ENCODE measurements at places on chromosomes 5 and 9.
A peak's percentile ranks its signal among the peaks of the same experiment; 100 is the strongest.

DNA sequence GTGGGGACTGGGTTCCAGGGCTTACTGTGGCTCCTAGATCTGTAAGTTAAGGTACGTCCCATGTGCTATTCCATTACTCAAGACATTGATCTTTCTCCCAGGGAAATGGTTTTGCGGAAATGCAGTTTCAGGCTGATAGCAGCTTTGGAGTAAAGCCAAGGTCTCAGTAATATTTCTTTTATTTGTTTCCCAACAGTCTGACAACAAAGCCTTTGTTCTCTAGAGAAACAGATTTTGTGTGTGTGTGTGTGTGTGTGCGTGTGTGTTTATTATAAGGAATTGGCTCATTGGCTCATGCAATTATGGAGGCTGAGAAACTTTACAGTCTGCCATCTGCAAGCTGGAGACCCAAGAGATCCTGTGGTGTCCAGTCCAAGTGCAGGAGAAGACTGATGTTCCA lies 12.1 kb upstream of the POC5 start:
- no peak for DNase-seq

GRCh38 chr5:138964647-138965201 lies 89.6 kb upstream of the LRRTM2 start:
- no peak for DNase-seq

- peak; percentile 78 for DNase-seq
Observed at GRCh38 chr5:5523066-5523505, 100.6 kb downstream of the ICE1 start.

DNA sequence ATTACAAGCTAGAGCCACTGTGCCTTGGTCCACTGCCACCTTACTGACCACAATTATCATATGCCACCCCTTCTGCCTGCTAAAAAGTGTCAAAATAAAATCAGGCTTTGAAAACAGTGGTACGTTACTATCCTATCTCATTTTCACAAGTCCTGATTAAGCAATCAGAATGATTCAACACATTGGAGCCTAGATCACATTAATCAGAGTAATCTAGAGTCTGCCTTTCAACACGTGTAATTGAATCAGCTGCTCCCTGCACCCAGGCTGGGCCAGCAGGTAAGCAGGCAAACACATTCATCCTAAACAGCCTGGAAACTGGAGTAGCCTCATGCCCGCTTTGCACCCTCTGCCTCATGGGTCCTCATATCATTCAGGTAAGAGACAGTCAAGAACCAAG lies 186.2 kb downstream of the DCP2 start:
- no peak for DNase-seq

GRCh38 chr5:141841378-141842180 lies 36.6 kb downstream of the PCDH1 start:
- DNase-seq = no peak

GRCh38 chr9:82140471-82140870 lies 151.9 kb downstream of the SPATA31D1 start:
- no peak for DNase-seq

DNA sequence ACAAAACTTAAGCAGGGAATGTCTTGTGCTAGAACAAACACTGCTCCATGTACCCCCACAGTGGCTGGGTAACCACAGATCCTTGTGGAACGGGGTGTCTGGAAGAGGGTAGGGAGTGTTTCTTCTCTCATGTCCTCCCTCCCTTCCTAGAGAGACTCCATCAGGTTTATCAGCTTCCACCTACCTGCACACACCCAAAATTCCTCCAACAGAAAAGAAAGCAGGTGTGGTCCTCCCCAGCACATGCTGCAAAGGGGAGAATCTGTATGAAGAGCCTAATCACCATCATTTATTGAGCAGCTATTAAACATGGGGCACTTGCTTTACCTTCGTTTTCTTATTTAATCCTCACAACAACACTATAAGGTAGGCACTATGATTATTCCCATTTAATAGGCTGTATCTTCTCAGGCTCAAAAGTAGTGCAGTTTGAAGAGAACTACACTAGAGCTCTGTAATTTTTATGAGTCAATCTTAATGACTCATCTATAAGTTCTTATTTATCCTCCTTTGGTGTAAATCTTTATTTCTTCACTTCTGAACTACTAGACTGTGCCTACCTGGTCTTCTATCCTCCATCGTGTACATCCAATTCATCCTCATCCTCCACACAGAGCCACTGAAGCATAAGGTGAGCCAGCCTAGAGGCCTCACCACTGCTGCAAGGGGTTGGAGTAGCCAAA lies 31.6 kb downstream of the C9orf40 start:
- DNase-seq = no peak

- peak; percentile 63 for DNase-seq
Observed at GRCh38 chr9:75152416-75152815, 64.1 kb downstream of the OSTF1 start.

- peak; percentile 56 for DNase-seq
Observed at GRCh38 chr9:73155377-73155776, 3.7 kb downstream of the ANXA1 start.

- no peak for DNase-seq
Observed at GRCh38 chr5:10330511-10331230, 22.8 kb upstream of the MARCHF6 start.

- no peak for DNase-seq
Observed at GRCh38 chr9:129798973-129799372, 4.0 kb upstream of the TOR1B start.

GRCh38 chr9:114087721-114088120 lies 9.6 kb upstream of the AMBP start:
- no peak for DNase-seq

- DNase-seq = no peak
Observed at GRCh38 chr9:115604831-115605483, 487.0 kb upstream of the TNC start.

DNA sequence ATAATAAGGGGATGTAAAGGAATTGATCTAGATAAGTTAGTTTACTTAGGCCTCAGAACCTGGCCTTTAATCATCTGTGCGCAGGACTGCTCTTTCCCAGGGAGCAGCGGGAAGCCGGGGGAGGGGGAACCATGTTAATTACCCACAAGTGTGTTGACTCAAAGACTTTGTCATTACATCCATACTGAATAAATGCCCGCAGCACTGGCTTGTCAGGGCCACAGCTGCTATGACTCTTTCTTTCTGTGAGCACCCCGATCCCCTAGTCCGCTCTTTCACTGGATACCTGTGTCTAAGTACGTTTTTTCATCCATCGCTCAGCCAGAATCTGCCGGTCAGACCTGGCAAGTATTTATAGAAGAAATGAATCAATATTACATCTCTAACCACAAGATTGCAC lies 249.3 kb upstream of the DMRT1 start:
- no peak for DNase-seq

DNA sequence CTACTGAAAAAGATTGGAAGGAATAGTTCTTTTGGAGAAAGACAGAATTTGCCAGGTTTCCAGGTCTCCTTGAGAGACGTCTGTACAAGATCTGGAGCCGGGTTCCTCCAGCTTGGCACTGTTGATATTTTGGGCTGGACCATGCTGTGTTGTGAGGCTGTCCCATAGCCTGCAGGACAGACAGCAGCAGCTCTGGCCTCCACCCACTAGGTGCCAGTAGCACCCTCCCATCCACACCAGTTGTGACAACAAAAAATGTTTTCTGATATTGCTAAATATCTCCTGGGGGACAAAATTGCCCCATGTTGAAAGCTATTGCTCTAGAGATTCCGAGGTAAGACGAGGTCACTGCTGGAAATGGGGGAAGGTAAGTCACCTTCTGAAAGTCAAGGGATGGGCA lies 287.7 kb upstream of the DAP start:
- DNase-seq = no peak

GRCh38 chr9:113628621-113629020 lies 165.1 kb downstream of the RGS3 start:
- no peak for DNase-seq

DNA sequence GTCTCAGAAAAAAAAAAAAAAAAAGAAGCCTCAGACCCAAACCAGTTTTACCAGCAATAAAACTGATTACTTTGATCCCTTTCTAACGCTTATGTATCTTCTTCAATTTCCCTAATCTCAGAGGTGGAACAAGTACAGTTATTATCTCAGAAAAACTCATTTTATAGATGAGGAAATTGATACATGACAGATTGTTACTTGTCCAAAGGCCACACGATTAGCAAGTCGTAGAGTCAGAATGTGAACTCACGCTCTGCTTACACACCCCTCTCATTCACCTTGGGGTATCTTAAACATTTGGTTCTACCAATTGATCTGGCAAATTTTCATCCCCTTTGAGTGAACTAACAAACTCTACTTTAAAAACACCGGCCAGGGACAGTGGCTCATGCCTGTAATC lies 110.2 kb downstream of the SUSD1 start:
- DNase-seq = no peak

DNA sequence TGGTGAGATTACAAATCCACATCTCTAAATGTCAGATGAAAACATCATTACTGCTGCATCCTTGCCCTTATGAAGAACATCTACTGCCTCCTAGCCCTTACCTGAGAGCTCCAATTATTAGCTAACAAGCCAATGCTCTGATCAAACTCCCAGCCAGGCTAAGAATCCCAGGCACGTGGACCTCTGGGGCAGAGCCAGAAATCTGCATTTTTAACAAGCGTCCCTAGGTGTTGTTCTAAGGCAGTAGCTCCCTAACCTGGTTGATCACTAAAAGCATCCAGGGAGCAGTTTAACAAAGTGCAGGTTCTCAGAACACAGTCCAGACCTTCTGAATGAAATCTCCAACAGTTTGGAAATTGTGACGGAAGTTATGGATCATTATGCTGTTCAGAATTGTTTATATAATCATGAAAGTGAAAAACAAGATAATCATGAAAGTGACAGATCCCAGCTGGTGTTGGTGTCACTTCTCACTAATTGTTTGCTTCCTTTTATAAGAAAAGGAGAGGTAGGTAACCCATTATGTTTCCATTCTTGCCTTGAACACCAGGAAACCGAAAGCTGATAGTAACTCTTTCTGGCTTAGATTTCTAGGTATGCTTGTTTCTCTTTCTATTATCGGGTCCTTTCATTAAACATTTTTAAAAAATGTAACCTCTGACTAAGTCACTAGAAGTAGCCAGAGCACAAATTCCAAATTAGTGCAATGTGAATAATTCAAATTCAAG lies 216.5 kb upstream of the NR4A3 start:
- no peak for DNase-seq

DNA sequence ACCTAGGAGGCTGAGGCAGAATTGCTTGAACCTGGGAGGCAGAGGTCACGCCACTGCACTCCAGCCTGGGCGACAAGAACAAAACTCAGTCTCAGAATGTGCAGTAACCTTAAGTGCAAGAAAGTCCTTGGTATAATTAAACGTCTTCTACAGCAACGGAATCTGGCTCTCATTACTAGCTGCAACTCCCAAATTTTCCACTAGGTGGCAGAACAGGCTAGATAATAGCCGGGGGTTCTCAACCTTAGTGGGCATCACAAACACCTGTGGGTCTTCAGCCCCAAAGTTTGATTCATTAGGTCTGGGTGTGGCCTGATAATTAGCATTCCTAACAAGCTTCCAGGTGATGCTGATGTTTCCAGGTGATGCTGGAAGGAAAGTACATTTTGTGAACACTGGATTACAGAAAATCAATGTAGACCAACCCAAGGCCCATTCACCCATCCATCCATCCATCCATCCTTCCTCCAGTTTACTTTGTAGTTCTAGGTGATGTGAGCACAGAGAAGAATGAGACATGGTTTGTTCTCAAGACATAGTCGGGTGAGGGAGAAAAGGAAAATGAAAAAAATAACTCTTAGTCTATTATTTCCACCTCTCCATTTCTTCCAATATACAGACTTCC lies 37.3 kb downstream of the FBXW2 start:
- peak; percentile 79 for DNase-seq

DNA sequence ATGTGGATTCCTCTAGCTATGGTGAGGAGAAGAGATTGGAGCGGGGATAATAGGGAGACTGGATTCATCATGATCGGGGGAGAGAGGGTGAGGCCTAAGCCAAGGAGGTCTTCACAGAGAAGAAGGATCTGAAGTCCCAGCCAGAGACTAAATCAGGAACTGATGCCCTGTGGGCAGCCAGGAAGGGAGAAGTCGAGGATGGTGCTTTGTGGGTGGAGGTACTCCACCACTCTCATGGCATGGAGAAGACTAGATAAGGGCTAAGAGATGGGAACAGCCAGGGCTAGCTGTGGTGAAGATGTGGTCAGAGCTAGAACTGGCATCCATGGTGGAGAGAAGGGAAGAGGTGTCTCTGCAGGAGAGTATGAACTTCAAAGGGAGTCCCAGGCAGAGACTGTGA lies 3.0 kb upstream of the RGS14 start:
- DNase-seq = no peak

- DNase-seq = no peak
Observed at GRCh38 chr9:137880976-137881530, 3.5 kb downstream of the CACNA1B start.

- no peak for DNase-seq
Observed at GRCh38 chr5:93926831-93927620, 185.6 kb upstream of the POU5F2 start.

GRCh38 chr9:18359335-18359734 lies 114.6 kb upstream of the ADAMTSL1 start:
- DNase-seq = no peak

GRCh38 chr5:81154725-81155124 lies 78.4 kb upstream of the CKMT2 start:
- DNase-seq = no peak

- DNase-seq = no peak
Observed at GRCh38 chr5:136064510-136064909, 35.7 kb downstream of the TGFBI start.

GRCh38 chr9:116287721-116288120 lies 134.1 kb downstream of the PAPPA start:
- no peak for DNase-seq

DNA sequence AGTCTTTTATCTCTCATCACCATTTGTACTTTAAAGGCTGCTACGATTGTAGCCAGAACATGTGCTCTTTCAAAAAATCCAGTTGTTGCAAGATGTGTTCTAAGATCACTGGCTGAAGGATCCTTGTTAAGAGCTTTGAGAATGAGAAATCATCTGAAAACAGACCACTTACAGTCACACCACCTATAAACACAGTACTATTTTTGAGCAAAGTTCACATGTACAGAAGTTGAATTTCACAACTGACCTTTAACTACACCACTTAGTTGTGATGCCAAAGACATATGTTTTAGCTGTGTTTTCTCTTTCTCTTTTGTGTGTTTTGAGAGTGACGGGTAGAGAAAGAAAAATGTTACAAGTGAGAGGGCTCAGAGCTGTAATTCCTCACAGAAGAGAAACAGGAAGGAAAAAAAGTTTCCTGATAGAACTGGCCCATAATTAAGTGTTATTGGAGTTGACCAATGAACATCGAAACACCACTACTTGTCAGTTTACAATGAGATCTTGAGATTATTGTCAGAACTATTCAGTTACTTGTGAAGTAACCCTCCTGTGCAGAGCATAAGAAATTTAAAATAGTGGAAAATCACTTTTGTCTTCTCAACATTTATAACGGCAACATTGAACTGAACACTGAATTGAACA lies 245.4 kb downstream of the MLLT3 start:
- no peak for DNase-seq

DNA sequence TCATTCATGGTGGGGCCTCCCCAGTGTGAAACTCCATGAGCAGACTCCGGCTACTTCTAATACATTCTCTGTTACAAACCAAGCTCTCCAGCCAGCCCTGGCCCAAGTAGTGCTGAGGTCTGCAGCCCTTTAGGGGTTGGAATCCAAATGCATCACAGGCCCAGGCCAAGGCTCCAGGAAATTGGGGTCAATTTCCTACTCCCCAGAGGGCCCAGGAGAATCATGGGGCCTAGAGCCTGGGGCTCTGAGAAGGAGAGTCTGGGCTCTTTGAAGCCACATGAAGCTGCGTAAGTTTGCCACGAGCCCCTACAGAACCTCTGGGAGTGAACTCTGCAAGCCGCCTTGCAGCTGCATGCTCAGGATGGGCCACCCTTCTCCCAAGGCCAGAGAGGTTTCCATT lies 206.4 kb downstream of the PAPPA start:
- DNase-seq = no peak
